ENCODE measurements at places on chromosomes 6 and 20. TPM values are rescaled to one million over a fixed set of nuclear protein-coding genes. Genes with fewer than 3 reads are reported as not detected.
A peak's percentile ranks its signal among the peaks of the same experiment; 100 is the strongest.

Gene HTR1B
- not detected for total RNA-seq

Gene TCF21
- total RNA-seq, result not detected

GRCh38 chr6:106886081-106886843 lies 88.3 kb downstream of the CD24 start:
- no peak overlapping the region for H3K4me3 ChIP-seq
- no peaks in the 10 kb centered on the region for H3K4me1 ChIP-seq
- no peaks in the 10 kb centered on the region for H3K36me3 ChIP-seq
- no peak overlapping the region for H3K27ac ChIP-seq

- H3K27me3 ChIP-seq, result peaks cover 13% of the 10 kb centered on the region
- DNase-seq, result no peak
- no peaks in the 10 kb centered on the region for H3K36me3 ChIP-seq
- H3K27ac ChIP-seq, result peak overlapping the region; percentile 68
- H3K4me1 ChIP-seq, result peaks cover 32% of the 10 kb centered on the region
- peak overlapping the region; percentile 81 for H3K4me3 ChIP-seq
Observed at GRCh38 chr6:158207422-158207788, 39.3 kb downstream of the GTF2H5 start.

GRCh38 chr20:36183155-36183944 lies 28.8 kb downstream of the EPB41L1 start:
- no peak overlapping the region for H3K4me3 ChIP-seq
- no peaks in the 10 kb centered on the region for H3K36me3 ChIP-seq
- DNase-seq, result no peak
- no peaks in the 10 kb centered on the region for H3K27me3 ChIP-seq
- no peak overlapping the region for H3K27ac ChIP-seq

Gene TMEM170B
- 1.6 TPM for total RNA-seq

Data from natural killer cell treated with Interleukin-12 subunit alpha and Interleukin-12 subunit beta and Interleukin-15 and Interleukin-18, amount 100 ng/mL, for 72 hours (primary cell).